ENCODE measurements at places on chromosomes 1 and 21. TPM values are rescaled to one million over a fixed set of nuclear protein-coding genes. Genes with fewer than 3 reads are reported as not detected.

DNA sequence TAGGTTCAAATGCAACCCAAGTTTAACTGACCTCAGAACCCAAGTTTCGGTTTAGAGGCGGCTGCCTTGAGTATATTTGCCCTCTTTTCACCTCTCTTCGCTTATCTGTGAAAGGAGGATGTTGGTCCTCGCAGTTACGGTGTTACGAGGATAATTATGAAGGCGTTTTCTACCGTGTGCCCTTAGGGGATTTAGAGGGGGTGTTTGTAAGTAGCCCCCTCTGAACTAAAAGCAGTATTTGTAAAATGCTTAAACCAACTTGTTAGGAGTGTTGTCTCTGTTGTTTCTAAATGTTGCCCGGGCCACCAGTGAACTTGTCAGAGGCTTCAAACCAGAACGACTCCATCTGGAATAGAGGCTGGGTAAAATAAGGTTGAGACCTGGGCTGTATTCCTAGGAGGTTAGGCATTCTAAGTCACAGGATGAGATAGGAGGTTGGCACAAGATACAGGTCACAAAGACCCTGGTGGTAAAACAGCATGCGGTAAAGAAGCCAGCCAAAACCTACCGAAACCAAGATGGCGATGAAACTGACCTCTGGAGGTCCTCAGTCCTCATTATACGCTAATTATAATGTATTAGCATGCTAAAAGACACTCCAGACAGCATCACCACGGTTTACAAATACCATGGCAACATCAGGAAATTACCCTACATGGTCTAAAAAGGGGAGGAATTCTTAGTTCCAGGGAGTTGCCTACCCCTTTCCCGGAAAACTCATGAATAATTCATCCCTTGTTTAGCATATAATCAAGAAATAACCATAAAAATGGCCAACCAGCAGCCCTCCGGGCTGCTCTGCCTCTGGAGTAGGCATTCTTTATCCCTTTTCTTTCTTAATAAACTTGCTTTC lies 1.0 kb upstream of the PSRC1 start:
- no peak for DNase-seq

DNA sequence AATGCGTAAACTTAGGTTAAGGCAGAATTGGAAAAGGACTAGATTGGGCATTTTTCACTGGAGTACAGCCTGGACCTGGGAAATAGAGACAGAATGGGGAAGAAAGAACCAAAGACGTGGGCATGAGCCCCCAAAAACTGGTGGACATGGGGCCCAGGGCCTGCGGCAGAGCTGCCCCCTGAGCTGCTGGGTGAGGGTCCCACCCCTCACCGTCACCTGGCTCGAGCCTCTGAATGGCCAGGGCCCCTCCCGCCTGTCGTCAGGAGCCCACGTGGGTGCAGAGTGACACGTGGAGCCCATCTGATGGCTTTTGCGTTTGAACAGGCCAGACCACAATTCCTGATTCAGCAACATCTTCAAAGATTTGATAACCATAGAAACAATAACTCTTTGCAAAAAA lies 360.9 kb upstream of the VAMP3 start:
- DNase-seq = no peak

- no peak for DNase-seq
These were observed 3.5 kb upstream of the TLCD4 start for GRCh38 chr1:95113684-95114083.

The FCRL2 gene
- not detected for total RNA-seq

The LRRC7 gene
- not detected for total RNA-seq

All from Daoy (cell line).